ENCODE measurements at places on chromosomes 16 and 17. TPM values are rescaled to one million over a fixed set of nuclear protein-coding genes. Genes with fewer than 3 reads are reported as not detected.

HLF gene
- 0.09 TPM for total RNA-seq

PDILT gene
- not detected for total RNA-seq

TLCD3B gene
- total RNA-seq: not detected

NOS2 gene
- not detected for total RNA-seq

FAM117A gene
- 1.3 TPM for total RNA-seq

MSRB1 gene
- 7.8 TPM for total RNA-seq

KRT31 gene
- total RNA-seq: not detected

POLR3K gene
- 2.7 TPM for total RNA-seq

NTN1 gene
- 1.0 TPM for total RNA-seq

KRTAP17-1 gene
- not detected for total RNA-seq

ARHGDIA gene
- 81.2 TPM for total RNA-seq

PPP1R1B gene
- 6.3 TPM for total RNA-seq

EFCAB3 gene
- not detected for total RNA-seq

C17orf113 gene
- 0.34 TPM for total RNA-seq

TSNAXIP1 gene
- total RNA-seq: 1.5 TPM

NUTF2 gene
- 88.2 TPM for total RNA-seq

SMIM36 gene
- total RNA-seq: not detected

DRC3 gene
- total RNA-seq: 2.1 TPM

ZNF785 gene
- 7.1 TPM for total RNA-seq

SOX8 gene
- 0.16 TPM for total RNA-seq

OR4D1 gene
- total RNA-seq: not detected

BICDL2 gene
- 0.32 TPM for total RNA-seq

CDH11 gene
- 156 TPM for total RNA-seq

PRSS33 gene
- not detected for total RNA-seq

PROCA1 gene
- 1.6 TPM for total RNA-seq

ACSM3 gene
- 0.69 TPM for total RNA-seq

GAS7 gene
- total RNA-seq: 4.9 TPM

ARL6IP1 gene
- total RNA-seq: 193 TPM

SLC16A5 gene
- total RNA-seq: 10.6 TPM

KCNH4 gene
- not detected for total RNA-seq

HOXB3 gene
- total RNA-seq: 10.2 TPM

FAM20A gene
- total RNA-seq: 11.2 TPM

ROGDI gene
- 14.9 TPM for total RNA-seq

LDHD gene
- total RNA-seq: 0.43 TPM

CDRT4 gene
- total RNA-seq: 1.5 TPM

NAGS gene
- total RNA-seq: 2.2 TPM

KRT24 gene
- not detected for total RNA-seq

TBC1D3K gene
- total RNA-seq: not detected

KRT28 gene
- total RNA-seq: not detected

GCGR gene
- not detected for total RNA-seq

CACNG5 gene
- total RNA-seq: not detected

SLC16A6 gene
- total RNA-seq: 0.09 TPM

TOX3 gene
- not detected for total RNA-seq

CCT6B gene
- 1.5 TPM for total RNA-seq

HS3ST2 gene
- under 0.01 TPM for total RNA-seq

SLC5A10 gene
- total RNA-seq: not detected

VMP1 gene
- total RNA-seq: 122 TPM

ZNF629 gene
- 6.2 TPM for total RNA-seq

CLEC18B gene
- total RNA-seq: 0.47 TPM

RAB11FIP4 gene
- 0.16 TPM for total RNA-seq

TAC4 gene
- total RNA-seq: not detected

SMIM5 gene
- not detected for total RNA-seq

MT4 gene
- not detected for total RNA-seq

SLC7A6OS gene
- total RNA-seq: 15.4 TPM

CPNE7 gene
- 9.2 TPM for total RNA-seq

SMPD3 gene
- total RNA-seq: 0.09 TPM
